ENCODE measurements at places on chromosomes 2 and 18.

DNA sequence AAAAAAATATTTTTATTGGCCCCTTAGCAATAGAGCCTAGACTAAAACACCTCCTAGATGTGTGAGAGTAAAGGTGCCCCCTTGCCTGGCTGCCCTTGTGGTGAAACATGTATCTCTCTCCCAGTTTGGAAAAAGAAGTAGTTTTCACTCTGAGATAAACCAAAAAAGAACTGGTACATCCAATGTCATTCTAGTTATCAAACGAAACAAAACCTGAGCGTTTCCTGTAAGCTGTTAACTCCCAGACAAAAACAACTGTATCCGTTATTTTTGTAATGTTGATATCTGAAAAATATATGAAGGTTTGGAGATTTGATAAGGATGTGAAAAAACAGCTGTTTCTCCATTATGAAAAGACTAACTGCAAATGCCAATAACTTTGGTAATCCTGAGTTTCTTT, 24.3 kb downstream of the HEATR5B start:
- no peak for DNase-seq

GRCh38 chr2:101566632-101567228, 91.8 kb upstream of the RFX8 start:
- no peak for DNase-seq

DNA sequence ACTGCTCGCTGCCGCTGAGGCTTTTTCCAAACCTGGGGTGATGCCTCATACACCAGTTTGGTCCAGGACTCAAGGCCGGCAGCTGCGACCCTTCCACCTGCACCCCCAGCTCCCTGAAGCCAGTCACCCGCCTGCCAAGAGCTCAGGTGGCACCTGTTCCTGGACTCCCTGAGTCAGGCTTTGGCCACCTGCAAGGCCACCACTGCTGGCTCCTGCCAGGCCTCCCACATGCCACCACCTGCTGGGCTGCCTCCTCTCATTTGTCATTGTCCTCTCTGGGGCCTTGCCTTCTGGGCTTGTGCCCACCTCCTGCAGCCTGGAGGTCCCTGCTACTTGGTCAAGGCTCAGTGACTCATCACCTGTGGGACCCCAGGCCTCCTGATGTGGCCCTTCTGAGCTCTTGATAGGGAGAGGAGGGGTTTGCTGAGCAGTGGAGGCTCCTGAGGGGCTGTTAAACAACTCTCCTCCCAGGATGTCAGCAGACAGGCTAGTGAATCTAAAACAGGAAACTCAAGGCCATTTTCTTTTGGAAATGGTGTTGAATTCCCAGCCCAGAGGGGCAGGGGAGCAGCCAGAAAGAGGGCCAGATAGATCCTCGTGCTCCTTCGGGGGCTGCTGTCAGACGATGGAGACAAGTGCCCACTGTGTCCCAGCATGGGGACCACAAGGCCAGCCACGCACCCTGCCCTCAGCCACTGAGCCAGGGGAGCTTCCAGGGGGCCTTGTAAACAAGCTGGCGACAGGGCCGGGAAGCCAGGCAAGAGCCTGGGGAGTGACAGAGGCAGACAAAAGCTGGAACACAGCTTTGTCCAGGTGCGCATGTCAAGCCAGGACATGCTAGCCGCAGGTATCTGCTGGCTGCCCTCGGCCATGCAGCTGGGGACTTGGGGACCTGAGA, 416.8 kb downstream of the LRATD1 start:
- no peak for DNase-seq

DNA sequence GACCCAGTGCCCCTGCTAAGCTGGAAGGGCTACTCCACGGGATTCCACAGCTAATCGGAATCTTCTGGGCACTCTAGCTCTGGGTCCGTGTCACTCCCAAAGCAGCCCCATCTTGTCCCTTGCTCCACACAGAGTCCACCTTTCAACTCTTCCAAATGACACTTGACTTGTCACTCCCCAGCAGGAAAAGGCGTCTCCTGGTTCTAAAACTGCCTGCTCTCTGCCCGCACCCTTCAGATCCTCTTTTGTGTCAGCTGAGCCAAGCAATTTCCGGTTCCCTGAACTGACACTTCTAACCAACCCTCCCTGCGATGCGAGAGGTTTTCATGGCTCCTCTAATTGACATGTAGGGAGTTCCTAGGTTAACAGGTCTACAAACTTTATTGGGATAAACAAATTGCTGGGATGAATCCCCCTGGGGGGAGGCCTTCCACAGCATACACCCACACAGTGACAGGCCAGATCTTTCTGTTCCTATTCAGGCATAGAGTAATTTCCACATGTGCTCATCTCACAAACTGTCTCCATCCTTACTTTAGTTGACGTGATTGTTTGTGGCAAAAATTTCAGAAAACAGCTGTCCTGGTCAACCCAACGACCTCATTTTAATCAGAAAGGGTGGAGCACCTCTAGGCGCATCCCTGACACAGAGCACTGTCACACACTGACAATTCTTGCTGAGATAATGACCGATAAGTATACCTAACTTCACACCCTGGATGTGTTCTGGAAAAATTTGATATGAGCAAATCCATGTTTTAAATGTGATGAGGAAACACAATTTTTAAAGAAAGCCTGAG, 104.9 kb downstream of the RBMS1 start:
- peak; percentile 59 for DNase-seq

DNA sequence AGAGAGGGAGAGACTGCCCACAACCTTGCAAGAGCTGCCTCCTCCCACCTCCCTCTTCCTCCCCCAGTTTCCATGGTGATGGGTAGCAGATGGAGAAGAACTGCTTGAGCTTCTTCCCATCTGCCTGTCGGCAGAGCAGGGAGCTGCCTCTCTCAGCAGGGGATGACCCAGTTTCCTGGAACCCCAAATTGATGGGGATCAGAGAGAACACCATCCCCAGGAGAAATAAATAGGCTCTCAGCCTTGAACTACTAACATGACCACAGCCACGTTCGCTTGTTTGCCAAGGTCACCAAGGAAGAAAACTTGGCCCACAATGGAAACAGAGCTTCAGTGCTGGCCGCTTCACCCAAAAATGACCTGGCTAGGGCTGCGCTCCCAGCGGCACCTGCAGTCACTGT, 82.2 kb downstream of the ADD2 start:
- DNase-seq: no peak

- DNase-seq: no peak
These were observed 3.1 kb downstream of the CCL20 start for GRCh38 chr2:227816507-227817294.

GRCh38 chr2:235551965-235552364, 58.1 kb downstream of the AGAP1 start:
- DNase-seq: no peak

GRCh38 chr2:112483831-112484230, 1.9 kb downstream of the TTL start:
- no peak for DNase-seq

DNA sequence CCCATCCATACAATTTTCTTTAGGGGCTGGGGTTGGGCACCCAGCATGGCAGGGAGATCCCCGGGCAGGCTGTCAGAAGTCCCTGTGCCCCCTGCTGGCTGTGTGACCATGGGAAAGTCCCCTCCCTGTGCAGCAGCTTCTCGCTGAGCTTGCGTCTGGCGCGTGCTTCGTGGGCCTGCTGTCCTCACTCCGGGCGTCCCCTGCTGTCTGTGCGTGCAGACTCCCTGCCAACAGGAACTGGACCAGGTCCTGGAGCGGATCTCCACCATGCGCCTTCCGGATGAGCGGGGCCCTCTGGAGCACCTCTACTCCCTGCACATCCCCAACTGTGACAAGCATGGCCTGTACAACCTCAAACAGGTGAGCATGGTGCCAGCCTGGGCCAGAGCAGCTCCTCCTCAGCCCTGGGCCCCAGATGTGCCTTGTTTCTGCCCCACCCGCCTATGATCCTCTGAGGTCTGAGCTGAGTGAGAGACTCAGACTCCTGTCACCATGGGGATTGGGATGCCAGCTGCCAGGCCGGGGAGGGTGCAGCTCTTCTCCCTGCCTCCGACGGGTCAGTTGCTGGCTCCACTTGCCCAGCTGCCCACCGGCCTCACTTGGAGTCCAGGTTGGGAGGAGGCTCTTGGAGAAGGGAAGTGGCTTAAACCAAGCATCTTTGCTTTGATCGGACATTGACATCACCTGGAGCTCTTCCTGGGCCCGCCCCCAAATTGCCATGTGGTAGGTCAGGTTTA, 28.6 kb downstream of the IGFBP2 start:
- no peak for DNase-seq

- no peak for DNase-seq
These were observed 96.4 kb downstream of the COBLL1 start for GRCh38 chr2:164745012-164745797.

GRCh38 chr2:54899576-54900200, 150.6 kb downstream of the RTN4 start:
- DNase-seq: no peak

GRCh38 chr2:206701952-206702605, 16.1 kb downstream of the DYTN start:
- no peak for DNase-seq

DNA sequence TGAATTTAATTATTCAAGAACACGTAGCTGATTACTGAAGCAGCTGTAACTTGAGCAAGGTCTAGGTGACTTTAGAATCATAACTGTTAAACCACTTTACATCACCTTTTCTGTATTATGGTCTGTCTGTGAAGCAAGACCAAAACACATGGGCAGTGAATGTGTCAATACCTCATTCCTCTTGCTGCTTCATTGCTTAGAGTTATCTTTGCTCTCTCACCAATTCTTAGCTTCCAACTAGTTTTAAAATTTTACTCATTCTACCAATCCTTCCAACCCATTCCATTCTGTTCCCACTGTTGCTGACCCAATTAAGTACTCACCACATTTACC, 80.2 kb downstream of the MIB1 start:
- DNase-seq: no peak

DNA sequence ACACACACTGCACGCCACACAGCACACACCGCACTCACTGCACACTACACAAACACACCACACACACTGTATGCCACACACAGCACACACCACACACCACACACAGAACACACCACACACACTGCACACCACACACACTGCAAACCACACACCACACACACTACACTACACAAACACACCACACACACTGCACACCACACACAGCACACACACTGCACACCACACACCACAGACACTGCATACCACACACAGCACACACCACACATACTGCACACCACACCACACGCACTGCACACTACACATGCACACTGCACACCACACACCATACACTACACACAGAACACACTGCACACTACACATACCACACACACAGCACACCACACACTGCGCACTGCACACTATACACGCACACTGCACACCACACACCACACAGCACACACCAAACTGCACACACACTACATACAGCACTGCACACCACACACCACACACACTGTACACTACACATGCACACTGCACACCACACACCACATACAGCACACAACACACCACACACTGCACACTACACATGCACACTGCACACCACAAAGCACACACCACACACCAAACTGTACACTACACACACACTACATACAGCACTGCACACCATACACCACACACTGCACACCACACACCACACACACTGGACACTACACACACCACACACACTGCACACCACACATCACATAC, 59.6 kb downstream of the ASB1 start:
- no peak for DNase-seq

DNA sequence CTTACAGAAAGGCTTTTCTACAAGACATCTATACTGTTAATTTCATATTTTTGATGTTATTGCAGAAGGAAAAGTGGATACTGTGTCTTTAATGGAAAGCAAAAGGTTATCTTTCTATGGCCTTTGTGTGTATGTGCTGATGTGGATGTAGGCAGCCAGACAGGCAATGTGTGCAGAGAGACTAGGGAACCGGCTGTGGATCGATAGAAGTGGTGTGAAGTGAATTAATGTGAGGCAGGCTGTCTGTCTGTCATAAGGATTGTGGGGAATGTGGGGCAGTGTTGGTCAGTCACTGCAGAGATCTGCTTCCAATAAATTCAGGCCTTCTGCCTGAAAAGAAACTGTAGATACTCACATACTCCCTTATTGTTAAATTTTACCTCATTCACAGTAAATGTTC, 156.7 kb downstream of the WDR7 start:
- DNase-seq: no peak

DNA sequence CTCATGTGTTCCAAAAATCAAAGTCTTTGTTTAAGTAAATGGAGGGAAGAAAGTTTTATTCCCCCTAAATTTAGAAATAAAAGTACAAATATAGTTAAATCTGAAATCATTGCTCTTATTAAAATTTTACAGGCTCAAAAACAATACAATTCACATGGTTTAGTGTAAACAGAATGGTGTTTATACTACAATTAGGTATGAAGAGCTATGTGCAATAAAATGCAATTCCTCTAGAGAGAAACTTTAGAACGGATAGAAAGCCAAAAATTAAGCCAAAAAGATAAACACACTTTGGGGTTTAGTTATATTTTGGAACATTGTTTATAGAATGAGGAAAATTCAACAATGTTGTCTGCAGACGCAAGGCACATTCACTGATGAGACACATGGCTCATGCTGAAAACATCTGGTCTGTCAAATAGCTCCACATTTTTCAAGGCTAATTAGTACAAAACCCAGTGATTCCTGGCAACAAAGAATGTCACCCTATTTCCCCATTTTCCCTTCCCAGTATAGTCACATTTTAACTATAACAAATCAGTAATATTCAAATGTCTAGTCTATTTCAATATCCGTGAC, 103.3 kb downstream of the EXOC6B start:
- no peak for DNase-seq

GRCh38 chr18:69978732-69979715, 31.4 kb upstream of the CD226 start:
- no peak for DNase-seq

- DNase-seq: no peak
These were observed 634.2 kb upstream of the TMEFF2 start for GRCh38 chr2:192828947-192829346.

GRCh38 chr2:168601741-168602140, 145.7 kb downstream of the CERS6 start:
- peak; percentile 6 for DNase-seq

DNA sequence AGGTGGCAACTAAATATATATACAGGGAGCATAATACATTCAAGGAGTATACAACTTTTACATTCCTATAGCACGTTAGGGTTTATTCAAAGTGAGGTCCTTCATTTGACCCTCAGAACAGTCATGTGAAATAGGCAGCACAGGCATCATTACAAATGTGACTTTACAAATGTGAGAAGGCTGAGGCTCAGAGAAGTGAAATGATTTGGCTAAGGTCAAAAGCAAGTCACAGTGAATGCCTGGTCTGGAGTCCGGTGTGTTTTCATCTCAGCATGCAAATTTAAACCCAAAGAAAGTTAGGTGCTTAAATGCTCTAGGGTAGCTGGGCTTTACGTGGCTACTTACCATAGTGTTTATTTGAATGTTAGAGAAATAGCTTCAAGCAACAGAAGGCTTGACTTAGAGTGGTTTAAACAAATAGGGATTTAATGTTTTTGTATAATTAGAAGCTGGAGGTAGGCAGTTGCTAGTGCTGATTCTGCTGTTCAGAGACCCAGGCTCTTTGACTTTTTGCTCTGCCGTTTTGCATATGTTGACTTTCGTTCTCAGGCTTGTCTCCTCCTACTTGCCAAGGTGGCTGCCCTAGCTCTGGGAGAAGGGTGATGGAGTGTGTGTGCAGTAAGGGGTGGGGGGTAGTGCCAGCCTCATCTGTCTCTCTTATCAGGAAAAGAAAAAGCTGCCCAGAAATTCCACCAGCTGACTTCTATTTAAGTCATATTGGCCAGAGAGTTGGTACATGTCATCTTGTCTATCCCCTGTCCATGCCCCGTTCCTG, 89.2 kb downstream of the PLCL1 start:
- no peak for DNase-seq

All from GDM1 (cell line).